ENCODE measurements at places on chromosomes 3 and 15.

GRCh38 chr15:76866008-76866407 lies 39.1 kb downstream of the SCAPER start:
- no peak for DNase-seq

DNA sequence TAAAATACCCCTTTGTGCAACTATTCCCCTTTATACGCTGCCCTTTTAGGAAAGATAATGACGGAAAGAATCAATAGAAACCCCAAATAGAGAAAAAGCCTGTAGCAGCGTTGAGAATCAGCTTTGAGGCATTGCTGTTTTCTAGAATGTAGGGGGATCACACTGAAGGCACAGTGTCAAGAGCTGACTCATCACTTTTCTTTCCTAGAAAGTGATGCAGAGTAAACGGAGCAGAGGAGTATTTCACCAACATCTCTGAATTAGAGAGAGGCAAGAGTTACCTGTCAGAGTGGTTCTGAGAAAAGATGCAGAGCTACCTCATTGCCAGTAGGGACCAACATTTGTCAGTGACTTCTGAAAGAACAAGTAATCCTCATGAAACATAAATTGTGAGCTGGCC lies 269.8 kb upstream of the TMC3 start:
- DNase-seq = no peak

DNA sequence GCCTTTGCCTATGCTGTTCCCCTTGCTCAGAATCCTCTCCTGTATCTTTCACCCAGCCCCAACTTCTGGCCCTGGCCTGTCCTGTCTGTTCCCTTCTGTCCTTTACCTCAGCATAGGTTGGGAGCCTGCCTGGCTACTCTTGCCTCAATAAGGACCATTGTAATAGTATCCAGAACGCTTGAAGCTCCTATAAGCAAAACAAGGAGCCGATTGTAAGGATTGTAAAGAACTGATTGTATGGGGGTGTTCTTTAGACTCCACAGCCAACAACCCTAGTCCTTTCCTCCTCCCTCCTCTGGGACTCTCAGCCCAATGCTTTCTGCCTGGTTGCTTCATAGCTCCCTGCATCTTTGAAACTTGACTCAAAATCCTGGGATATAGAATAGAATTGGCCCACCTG lies 18.7 kb upstream of the RAD54L2 start:
- no peak for DNase-seq

GRCh38 chr3:140863580-140864009 lies 78.0 kb upstream of the SLC25A36 start:
- DNase-seq = no peak

GRCh38 chr3:101288294-101288693 lies 32.1 kb downstream of the IMPG2 start:
- DNase-seq = no peak

DNA sequence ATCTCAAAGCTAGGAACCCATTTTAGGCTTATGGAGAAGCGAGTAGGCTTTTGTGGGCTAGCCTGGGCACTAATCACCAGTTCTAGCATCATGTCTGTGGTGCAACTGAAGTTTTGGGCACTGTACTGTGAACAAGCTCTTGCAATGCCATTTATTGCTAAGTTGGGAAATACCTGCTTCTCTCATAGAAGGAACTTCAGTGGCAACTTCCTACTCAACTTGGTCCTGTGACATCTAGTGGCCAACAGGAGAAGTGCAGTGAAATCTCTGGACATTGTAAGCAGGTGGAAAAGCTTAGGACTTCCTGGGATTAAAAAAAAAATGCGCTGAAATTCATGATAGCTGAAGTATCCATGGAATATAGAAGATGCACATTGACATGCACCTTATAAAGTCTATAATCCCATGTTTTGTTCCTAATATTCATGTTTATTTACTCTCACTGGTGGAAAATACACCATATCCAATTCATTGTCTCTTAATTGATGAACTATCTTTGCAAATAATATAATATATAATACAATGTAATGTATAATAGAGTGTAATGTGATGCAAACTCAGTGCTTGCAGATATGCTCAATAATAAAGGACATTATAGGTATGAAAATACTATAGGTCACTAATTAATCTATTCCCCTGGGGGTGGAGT lies 6.5 kb upstream of the ALDH1A3 start:
- DNase-seq = peak; percentile 74

- no peak for DNase-seq
Observed at GRCh38 chr15:32966512-32966911, 228.0 kb downstream of the FMN1 start.

DNA sequence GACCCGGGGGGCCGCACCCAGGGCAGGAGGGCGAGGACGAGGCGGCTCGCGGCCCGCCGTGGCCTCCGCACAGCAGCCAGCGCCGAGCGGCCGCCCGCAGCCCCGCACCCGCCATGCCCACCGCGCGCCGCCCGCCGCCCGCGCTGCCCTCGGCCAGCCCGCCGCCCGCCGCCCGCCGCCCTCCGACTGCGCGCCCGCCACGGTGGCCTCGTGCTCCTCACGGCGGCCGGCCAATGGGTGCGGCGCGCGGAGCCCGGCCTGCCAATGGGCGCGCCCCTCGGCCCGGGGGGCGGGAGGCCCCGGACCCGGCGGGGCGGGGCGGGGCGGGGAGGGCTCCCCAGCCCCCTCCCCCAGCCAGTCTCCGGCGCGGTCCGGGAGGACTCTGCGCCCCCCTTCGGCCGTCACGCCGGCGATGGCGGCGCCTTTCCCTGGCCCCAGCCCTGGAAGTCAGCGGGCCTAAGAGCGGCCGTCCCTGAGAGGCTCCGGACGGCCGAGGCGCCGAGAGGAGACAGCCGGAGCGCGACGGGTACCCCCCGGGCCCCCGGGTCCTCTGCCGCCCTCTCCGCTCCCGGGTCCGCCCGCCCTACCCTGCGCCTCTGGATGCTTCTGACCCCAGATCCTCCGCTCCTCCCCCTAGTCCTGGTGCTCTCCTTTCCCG lies at the start of gene NT5DC2:
TSS of gene NT5DC2 (minus strand) at position 235 of the 658 bp plus-strand sequence. CDS start at position 115, 120 bp downstream.
- DNase-seq = no peak

- DNase-seq = no peak
Observed at GRCh38 chr3:194158942-194159439, 23.0 kb downstream of the HES1 start.

GRCh38 chr15:71011503-71012155 lies 103.6 kb upstream of the THSD4 start:
- no peak for DNase-seq

DNA sequence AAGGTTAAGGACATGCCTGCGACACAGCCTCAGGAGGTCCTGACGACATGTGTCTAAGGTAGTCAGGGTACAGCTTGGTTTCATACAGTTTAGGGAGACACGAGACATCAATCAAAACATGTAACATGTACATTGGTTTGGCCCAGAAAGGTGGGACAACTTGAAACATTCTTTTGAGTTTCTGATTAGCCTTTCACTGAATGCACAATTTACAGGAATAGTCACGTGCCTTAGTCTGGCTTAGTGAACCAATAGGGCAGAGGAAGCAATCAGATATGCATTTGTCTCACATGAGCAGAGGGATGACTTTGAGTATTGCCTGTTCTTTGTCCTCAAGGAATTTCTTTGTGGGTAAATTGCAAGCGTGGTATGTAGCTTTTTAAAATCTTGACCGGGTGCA lies 24.5 kb upstream of the HDAC11 start:
- DNase-seq = no peak

DNA sequence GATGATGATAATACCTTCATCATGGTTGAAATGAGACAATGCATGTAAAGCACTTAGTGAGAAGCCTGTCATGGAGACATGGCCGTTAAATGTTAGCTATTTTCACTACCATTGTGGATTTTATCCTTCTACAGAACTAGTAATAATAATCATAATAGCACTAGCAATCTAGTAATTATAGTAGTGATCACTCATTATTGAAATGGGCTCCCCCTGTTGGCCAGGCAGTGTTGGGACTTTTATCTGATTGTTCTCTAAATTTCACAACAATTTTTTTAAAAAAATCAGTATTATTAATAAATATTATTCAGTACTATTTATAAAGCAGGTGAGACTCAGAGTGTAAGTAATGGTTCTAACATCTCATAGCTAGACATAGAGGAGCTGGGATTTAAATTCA lies 396.3 kb downstream of the IL5RA start:
- no peak for DNase-seq

GRCh38 chr3:36762918-36763849 lies 1.2 kb downstream of the DCLK3 start:
- DNase-seq = no peak

GRCh38 chr15:57079446-57079845 lies 161.0 kb downstream of the TCF12 start:
- DNase-seq = no peak

DNA sequence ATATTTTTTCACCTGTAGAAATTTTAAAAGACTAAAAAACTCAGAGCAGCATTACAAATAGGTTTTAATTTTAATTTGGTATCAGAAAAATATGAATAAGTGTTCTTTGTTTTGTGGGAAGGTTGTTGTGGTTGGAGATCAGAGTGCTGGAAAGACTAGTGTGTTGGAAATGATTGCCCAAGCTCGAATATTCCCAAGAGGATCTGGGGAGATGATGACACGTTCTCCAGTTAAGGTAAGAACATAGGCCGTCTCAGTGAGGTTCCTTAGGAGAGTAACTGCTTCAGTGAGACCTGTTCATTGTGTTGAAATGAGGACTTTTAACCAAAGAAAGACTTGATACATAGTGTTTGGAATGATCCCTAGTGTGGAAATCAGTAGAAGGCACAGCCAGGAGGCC lies 44.8 kb downstream of the OPA1 start:
- no peak for DNase-seq

GRCh38 chr3:106228271-106228670 lies 359.5 kb upstream of the CBLB start:
- DNase-seq = no peak

- no peak for DNase-seq
Observed at GRCh38 chr3:141763088-141763750, at the start of gene GRK7. GRK7 (plus strand) TSS chr3:141763408; CDS start chr3:141778285, 14,877 bp downstream.

DNA sequence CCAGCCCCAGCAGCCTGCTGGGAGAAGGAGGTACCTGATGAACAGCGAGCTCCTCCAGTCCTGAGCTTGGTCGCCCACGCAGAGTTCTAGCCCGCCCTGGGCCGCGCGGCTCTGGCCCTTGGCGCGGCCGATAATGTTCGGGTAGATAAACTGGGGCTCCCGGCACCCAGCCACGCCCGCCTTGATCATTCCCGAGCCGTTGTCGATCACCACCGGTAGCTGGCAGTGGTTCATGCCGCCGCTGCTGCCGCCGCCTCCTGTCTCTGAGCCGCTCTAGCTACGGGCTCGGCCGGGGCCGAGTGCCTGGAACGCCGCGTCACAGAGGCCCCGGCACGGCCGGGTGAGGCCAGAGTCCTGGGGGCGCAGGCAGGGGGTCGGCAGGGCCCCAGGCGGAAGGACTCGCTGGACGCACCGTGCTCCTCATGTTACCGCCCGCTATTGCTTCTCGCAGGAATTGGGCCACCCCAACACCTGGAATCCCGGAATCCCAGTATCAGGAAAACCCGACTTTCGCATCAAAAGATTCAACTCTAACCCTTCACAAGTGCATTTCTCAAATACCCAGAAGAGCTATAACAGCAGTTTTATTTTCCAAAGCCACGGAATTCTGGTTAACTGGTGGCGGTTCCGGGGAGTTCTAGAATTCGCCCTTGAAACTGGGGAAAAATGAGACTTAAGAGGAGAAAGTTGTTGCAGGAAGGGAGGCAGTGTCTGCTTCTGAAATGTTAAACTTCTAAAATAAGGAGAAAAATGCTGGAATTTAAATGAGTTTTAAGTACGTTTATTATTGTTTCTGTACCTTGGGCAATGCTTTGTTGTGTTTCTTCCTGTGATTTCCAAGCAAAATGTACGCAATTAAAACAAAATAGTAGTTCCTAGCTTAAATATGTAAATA lies at the start of gene ACTRT3:
TSS of gene ACTRT3 (minus strand) at position 275 of the 895 bp plus-strand sequence. CDS start at position 234, 41 bp downstream.
- no peak for DNase-seq

DNA sequence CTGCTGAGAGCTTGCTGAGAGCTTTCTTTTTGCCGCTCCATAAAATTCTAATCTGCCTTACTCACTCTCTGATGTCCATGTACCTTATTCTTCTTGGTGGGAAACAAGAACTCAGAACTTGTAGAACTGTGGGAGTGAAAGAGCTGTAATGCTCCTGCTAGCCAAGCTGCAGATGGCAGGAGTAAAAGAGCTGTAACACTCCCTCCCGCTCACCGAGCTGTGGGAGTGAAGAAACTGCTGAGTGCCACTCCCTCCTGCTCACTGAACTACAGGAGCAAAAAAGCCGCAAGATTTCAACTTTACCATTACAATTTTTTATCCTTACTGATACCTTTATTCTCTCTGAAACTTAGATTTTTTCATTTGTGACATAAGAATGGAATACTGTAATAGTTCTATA lies 199.1 kb downstream of the SI start:
- DNase-seq = no peak

GRCh38 chr15:64333986-64334929 lies 21.7 kb downstream of the CSNK1G1 start:
- no peak for DNase-seq

- DNase-seq = no peak
Observed at GRCh38 chr3:33798113-33798417, 365 bp upstream of the PDCD6IP start.

DNA sequence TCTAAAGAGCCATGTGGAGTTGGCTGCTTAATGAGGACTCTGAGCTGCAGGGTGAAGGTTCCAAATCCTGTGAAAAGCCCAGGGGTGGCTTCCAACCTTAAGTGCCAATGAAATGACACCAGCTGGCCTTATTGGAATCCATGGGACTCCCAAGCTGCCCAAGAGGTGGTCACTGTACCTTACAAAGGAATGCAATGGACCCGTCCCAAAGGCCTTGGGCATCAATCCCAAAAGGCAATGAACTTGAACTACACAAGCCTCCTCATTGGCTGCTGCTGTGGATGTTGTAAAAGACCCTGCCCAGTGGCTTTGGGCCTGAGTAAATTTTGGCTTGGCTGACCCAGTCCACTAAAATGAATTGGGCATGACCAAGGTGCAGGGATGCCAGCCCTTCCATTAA lies 129.3 kb downstream of the WNT5A start:
- no peak for DNase-seq

DNA sequence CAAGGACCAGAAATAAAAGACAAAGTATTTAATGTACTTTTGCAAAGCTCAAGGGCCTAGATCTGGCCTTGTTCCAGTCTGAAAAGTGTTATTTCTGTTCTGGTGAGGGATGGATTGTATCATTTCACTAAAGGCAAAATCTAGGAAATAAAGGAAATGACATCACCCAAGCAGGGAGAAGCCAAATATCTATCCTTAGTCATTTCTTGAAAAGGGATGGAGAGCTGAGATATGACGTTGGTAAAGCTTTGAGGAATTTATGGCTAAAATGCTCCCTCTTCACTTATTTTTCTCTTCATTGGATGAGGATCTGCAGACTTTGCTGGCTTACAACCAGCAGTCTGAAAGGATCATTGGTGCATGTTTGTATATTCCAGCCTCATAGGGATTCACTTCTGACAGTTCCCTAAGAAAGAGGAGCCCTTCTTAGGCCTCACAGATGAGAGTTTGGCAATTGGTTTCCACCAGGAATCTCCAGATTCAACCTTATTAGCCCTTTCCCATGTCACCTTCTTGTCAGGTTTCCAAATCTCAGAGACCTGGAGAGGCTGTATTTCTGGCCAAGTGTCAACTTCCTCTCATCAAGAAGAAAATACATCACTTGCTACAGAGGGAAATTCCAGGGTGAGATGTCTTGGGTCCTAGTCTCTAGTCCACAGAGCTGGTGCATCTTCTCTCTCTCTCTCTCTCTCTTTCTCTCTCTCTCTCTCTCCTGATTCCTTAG lies 93.7 kb upstream of the BOC start:
- DNase-seq = no peak

GRCh38 chr3:81080608-81081007 lies 680.8 kb downstream of the GBE1 start:
- DNase-seq = no peak

- DNase-seq = no peak
Observed at GRCh38 chr3:17232442-17232841, 347.7 kb downstream of the PLCL2 start.

- no peak for DNase-seq
Observed at GRCh38 chr3:196499061-196499460, 4.5 kb downstream of the RNF168 start.

Data from epithelial cell of proximal tubule (primary cell).